Heart right ventricle (tissue), 16 donors: ENCODE measurements at places on chromosomes 6 and 20.

GRCh38 chr6:165987483-165988301 lies 180.0 kb downstream of the TBXT start:
- peak; percentile 84 for DNase-seq

- no peak for DNase-seq
These were observed 44.6 kb downstream of the RIN2 start for GRCh38 chr20:19802492-19803158.

- DNase-seq = no peak
These were observed 262.4 kb downstream of the SOX4 start for GRCh38 chr6:21855811-21856455.

DNA sequence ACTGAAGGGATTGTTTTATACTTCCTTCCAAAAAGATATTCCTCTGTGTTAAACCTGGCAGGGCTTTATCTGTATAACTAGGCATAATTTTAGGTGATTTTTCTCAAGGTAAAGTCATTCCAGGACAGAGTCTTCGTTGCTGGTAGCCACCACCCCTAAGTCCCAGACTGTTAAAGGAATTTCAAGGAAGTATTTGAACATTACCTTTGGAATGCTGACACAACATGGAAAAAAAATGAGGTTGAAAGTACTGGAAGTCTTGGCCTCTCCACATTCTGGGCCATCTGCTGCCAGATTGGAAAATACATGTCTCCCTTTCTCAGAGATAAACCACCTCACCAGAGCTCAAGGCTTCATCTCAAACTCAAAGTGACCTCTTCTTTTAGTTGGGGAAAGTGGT lies 27.0 kb upstream of the ETV7 start:
- no peak for DNase-seq

DNA sequence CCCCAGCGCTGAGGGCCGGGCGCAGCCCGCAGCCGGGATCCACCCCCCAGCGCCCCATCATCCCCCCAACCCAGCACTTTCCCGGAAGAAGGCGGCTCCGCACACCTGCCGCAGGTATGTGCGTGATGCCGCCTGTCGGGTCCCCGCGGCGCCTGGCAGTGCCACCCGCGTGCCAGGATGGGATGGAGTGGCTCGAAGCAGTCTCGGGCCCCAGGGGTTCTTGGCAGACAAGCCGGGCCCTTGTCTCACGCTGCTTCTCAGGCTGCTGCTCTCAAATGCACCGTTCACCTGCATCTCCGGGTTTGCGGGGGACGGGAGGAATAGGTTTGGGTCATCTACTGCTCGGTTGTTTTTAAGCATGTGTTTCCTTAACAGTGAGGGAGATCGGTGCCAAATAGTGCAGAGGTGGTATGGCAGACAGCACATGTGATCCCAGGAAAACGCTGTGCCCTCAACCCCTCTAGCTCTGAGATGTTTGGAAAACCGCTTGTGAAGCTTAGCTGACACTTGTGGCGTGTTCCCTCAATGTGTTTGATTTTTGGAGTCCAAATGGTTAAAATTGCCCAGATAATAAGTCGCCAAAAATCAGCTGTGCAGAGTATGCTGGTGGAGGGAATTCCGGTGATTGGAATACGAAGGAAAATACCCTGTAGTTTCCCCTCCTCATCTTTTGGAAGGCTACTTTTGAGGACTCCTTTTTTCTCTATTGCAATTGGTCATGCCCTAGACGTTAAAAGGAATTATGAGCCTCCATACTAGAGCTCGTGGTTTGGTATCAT lies 926 bp downstream of the MYLIP start:
- peak; percentile 26 for DNase-seq

DNA sequence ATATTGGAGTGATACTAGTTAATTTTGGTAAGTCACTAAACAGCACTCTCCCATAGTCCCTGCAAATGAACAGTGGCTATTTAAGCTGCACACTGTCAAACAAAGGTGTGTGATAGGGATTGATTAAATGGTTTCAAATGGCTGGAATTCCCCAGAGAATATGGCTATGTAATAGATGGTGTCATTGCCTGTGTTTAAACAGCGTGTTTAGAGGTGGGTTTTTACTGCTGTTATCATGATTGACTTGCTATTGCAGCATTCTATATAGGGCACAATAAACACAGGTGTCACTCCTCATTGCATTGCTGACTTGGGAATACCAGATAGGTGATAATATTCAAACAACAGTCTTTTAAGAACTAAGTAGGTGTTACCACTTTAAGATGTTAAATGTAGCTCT lies 171.7 kb upstream of the MAN1A1 start:
- DNase-seq = no peak

DNA sequence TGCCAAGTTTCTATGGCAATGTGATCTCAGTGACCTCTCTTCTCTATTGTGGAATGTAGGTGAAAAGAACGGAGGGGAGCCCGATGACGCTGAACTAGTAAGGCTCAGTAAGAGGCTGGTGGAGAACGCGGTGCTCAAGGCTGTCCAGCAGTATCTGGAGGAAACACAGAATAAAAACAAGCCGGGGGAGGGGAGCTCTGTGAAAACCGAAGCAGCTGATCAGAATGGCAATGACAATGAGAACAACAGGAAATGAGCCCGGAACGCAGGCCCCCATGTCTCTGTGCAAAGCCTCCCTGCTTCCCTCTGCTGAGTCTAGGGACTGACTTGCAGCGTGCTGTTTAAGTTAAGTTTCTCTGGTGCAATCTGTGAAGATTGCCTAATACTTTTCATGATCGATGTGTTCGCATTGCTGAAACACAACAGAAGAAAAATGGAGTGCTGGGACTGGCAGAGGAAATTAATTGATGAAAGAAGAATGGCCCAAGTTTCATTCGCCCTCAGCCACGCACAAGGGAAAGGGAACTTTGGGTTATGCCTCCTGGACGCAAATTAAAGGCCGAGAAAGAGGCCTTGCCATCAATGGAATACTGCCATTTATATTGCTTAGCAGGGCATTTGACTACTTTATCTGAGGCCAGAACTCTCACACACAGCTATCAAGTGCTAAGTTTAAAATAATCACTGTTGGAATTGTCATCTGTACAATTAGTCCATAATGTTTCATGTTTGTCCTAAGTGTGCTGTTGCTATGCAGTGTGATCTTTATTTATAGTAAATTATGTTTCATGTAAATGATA lies 146.4 kb downstream of the AKAP7 start:
- DNase-seq = no peak

GRCh38 chr6:11277275-11278206 lies 45.1 kb upstream of the NEDD9 start:
- DNase-seq = no peak

- DNase-seq = no peak
These were observed 13.2 kb downstream of the CITED2 start for GRCh38 chr6:139361211-139361610.

- no peak for DNase-seq
These were observed 245.4 kb upstream of the FLRT3 start for GRCh38 chr20:14582855-14583254.

GRCh38 chr6:83467620-83468036 lies 36.8 kb upstream of the ME1 start:
- DNase-seq = peak; percentile 29

GRCh38 chr6:102197211-102197610 lies 803.7 kb downstream of the GRIK2 start:
- DNase-seq = no peak

GRCh38 chr6:54722328-54722727 lies 124.2 kb upstream of the FAM83B start:
- DNase-seq = no peak

DNA sequence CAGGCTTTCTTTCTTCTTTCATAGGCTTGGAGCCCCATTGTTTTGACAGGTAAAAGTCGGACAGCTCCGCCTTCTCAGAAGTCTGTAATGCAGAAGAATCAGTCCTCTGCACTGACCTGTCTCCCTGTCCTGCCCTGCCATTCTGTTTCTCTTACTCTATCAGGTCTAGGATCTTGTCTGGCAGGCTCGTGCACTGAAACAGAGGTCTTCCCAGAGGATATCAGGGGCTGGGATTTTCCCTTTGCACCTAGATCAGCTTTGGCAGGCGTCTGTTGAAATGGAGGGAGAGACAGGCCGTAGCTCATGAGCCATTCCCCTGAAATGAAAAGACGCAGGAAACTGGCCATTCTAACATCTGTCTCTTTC lies 25.0 kb downstream of the KIF3B start:
- DNase-seq = no peak

- DNase-seq = no peak
These were observed 320.5 kb upstream of the RSPO3 start for GRCh38 chr6:126797981-126798380.

- DNase-seq = no peak
These were observed 15.8 kb downstream of the RNF8 start for GRCh38 chr6:37369321-37370201.

DNA sequence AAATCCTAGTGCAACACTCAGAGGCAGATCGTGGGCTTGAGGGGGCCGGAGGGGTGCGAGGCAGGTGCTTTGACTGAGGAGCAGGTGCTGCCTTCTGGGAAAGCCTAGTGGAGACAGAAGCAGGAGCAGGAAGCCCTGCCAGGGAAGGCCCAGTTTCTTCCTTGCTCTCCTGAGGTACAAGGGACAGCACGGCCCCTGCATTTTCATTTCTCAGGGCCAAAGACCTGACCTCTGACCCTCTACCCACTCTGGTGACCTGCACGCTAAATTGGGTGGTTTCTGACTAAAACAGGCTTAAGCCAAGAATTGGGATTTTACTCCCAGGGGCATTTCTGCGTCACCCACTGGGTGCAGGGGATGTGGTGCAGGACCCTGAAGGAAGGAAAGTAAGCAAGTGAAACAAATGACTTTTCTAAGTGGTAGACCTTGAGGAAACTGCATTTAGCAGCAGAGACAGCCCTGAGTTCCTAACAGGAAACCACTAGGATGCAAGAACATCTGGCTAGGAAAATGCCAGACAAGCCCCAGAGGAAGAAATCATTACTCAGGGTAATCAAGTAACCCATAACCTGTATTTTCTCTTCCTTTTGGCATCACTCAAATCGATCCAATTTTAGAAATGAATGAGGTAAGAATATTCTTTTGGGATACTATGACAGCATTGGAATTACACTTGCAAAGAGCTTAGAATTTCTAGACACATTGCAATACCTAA lies 141.7 kb downstream of the CD164 start:
- DNase-seq = peak; percentile 5
